Activated CD4-positive, alpha-beta T cell treated with anti-CD3 and anti-CD28 coated beads, Interleukin-2, amount 10 ng/mL, durations not matched to agents 24 days and 14 days (primary cell): ENCODE measurements at places on chromosomes 1 and 21. TPM values are rescaled to one million over a fixed set of nuclear protein-coding genes. Genes with fewer than 3 reads are reported as not detected.

The SELP gene
- total RNA-seq, result 0.14 TPM in 1 of 2 replicates, not detected in the other

The NTNG1 gene
- total RNA-seq, result not detected in 2 replicates

The RGS4 gene
- total RNA-seq, result not detected in 2 replicates

The TBX19 gene
- 2.5 and 3.2 TPM in 2 replicates for total RNA-seq

The SEC16B gene
- total RNA-seq, result not detected in 2 replicates

The AIM2 gene
- total RNA-seq, result 75.9 and 80.1 TPM in 2 replicates

The PMF1 gene
- 107 and 113 TPM in 2 replicates for total RNA-seq

The UQCRHL gene
- 1.5 TPM in 2 replicates for total RNA-seq

The NOS1AP gene
- total RNA-seq, result 0.17 TPM in 1 of 2 replicates, not detected in the other

DNA sequence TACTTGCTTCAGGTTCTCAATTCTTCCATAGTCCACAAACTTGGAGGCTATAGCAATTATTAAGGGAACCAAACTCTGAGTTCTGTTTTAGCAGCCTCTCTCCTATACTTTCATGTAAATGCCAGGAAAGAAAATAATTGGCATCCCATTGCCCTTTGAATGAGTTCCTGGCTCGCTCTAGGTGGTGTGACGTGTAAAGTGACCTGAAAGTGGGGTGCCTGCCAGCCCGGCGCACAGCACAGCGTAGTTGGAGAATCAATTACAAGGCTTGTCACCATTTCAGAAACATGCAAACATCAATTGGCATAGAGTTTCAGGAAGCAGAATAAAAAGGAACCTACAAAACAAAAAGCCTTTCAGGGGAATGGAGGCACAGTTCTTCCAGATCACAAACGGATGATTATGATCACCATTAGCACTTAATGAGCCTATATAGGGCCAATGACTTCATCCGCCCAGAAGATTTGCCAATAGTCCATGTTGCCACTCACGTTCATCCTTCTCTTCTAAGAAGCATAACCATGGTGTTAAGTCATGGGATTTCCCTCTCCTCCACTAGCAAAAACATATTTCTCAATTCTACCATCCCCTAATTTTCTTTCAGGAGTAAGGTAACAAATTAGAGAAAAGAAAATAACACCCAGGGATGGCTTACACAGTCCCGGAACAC is 354.6 kb upstream of the ADGRL2 start:
- no peak overlapping the region for H3K4me3 ChIP-seq
- no peaks in the 10 kb centered on the region for H3K4me1 ChIP-seq
- DNase-seq, result no peak

- no peak overlapping the region for H3K4me3 ChIP-seq
- H3K36me3 ChIP-seq, result no peaks in the 10 kb centered on the region
- H3K27ac ChIP-seq, result no peak overlapping the region
Observed at GRCh38 chr1:231467986-231468385, 45.9 kb upstream of the EGLN1 start.

DNA sequence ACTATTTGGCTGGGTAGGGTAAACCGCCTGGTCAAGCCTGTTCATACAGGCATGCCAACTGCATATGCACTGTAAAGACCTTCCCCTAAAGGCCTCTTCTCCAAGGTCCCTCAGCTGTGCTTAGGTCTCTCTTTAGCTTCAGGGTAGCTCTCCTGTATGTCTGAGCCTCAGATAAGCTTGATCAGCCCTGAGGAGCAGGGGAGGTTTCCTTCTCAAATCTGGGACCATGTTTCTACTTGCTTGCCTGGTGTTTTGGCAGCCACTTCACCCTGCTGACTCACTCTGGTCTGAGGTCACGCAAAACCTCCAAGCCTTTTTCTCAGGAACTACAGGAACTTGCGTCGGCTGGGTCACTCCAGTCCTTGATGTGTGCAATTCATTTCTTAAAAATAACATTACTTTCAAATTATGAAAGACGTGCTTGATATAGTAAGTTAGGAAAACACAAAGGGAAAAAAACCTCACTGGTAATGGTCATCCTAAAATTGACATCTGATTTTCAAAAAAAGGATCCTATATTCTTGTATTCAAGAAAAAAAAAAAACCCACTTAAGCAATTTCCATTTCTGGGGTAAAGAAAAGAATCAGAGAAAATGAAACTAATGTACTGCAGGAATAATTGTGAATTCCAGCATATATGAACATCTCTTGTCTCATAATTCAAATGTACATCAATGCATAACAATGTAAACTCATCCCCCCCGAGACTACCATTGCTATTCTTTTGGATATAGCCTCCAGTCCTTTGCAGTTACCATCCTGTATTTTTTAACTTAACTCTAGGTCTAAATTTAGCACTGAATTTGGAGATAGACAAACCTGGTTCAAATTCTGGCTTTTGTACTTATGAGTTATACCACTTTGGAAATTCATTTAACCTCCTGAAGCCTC is 24.8 kb upstream of the RNF19B start:
- DNase-seq, result peak; percentile 86
- peaks cover 16% of the 10 kb centered on the region for H3K36me3 ChIP-seq
- H3K27ac ChIP-seq, result peak overlapping the region; percentile 86
- peak overlapping the region; percentile 80 for H3K4me3 ChIP-seq

DNA sequence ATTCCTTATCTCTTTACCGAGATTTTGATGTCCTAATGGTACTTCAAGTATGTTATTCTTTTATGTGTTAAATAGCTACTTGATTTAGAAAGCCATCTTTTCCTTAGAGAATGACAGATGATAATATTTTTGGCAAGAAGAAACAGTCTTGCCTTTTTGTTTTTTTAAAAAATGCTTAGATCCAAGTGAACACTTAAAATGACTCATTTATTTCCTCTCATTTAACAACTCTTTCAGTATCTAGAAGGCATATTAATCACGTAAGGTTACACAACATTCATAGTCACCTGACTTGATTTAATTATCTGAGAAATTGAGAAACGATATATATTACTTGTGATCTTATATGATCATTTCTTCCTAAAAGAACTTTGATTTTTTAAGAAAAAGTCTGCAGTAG is 52.4 kb downstream of the SUCO start:
- no peaks in the 10 kb centered on the region for H3K27me3 ChIP-seq
- peaks cover 42% of the 10 kb centered on the region for H3K36me3 ChIP-seq
- H3K4me1 ChIP-seq, result peaks cover 14% of the 10 kb centered on the region
- no peak overlapping the region for H3K27ac ChIP-seq

GRCh38 chr21:32207406-32207716 is 71.5 kb downstream of the MIS18A start:
- DNase-seq, result no peak
- peaks cover 2% of the 10 kb centered on the region for H3K27me3 ChIP-seq
- no peak overlapping the region for H3K4me3 ChIP-seq
- H3K36me3 ChIP-seq, result no peaks in the 10 kb centered on the region

DNA sequence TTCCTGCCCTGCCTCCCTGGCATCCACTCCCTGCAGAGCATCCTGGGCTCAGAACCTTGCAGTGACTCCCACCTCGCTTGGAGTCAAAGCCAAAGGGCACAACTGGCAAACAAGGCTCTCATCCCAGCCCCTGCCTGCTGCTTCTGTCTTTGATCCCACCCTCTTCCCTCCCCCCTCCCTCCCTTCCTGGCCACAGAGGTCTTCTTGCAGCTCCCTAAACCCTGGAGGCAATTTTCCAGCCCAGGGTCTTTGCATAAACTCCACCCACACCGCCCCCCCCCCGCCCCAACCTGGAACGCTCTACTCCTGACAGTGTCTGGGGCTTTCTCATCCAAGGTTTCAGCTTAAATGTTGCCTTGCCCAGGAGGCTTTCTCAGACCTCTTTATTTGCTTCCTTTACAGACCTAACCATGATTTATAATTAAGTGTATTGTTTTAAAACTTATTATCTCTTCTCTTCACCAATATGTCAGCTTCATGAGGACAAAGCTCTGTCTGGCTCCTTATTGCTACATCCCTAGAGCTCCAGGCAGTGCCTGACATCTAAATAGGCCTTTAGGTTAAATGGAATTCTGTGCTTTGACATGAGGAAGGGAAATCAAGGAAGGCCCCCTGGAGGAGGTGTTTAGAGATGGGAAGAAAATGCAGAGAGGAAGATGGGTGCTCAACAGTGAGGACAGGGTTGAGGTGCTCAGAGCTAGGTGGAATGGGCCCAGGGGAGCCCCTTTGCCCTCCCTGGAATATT is 37.7 kb upstream of the PADI1 start:
- H3K36me3 ChIP-seq, result no peaks in the 10 kb centered on the region
- H3K4me1 ChIP-seq, result no peaks in the 10 kb centered on the region
- no peak overlapping the region for H3K4me3 ChIP-seq
- DNase-seq, result no peak
- no peak overlapping the region for H3K27ac ChIP-seq
- H3K27me3 ChIP-seq, result peaks cover 4% of the 10 kb centered on the region

GRCh38 chr21:32299695-32300094 is 1.0 kb downstream of the MRAP start:
- no peaks in the 10 kb centered on the region for H3K27me3 ChIP-seq
- no peak for DNase-seq
- no peak overlapping the region for H3K4me3 ChIP-seq
- H3K4me1 ChIP-seq, result no peaks in the 10 kb centered on the region
- no peak overlapping the region for H3K27ac ChIP-seq

DNA sequence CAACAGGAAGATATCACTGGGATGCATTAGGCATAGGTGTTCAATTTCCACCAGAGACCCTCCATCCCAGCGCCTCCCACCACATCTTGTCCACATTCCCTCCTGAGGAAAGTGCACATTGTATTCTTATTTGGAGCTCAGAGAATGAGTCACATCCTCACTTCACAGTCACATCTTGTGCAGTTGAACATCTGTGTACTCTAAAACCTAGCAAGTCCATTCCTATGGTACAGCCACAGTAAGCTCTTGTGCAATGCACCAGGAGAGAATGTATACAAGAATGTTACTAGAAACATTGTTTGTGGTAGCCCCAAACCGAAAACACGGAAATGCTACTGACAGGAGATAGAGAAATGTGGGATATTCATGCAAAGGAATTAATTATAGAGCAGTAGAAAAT is 1.6 kb upstream of the KDF1 start:
- H3K27ac ChIP-seq, result no peak overlapping the region
- H3K36me3 ChIP-seq, result no peaks in the 10 kb centered on the region
- H3K4me3 ChIP-seq, result no peak overlapping the region
- peaks cover 6% of the 10 kb centered on the region for H3K4me1 ChIP-seq

GRCh38 chr1:226547754-226548191 is 791 bp upstream of the STUM start:
- peak; percentile 82 for DNase-seq
- H3K27ac ChIP-seq, result no peak overlapping the region
- no peaks in the 10 kb centered on the region for H3K36me3 ChIP-seq

GRCh38 chr21:24220446-24220845 is 1386.8 kb downstream of the MRPL39 start:
- H3K4me3 ChIP-seq, result no peak overlapping the region
- no peaks in the 10 kb centered on the region for H3K4me1 ChIP-seq
- H3K36me3 ChIP-seq, result no peaks in the 10 kb centered on the region
- no peaks in the 10 kb centered on the region for H3K27me3 ChIP-seq
- no peak overlapping the region for H3K27ac ChIP-seq

- no peak overlapping the region for H3K4me3 ChIP-seq
- no peaks in the 10 kb centered on the region for H3K36me3 ChIP-seq
- H3K4me1 ChIP-seq, result no peaks in the 10 kb centered on the region
Observed at GRCh38 chr1:86472767-86473166, 4.0 kb downstream of the CLCA1 start.

- no peak for DNase-seq
- H3K27me3 ChIP-seq, result no peaks in the 10 kb centered on the region
- no peaks in the 10 kb centered on the region for H3K36me3 ChIP-seq
- H3K27ac ChIP-seq, result no peak overlapping the region
- no peak overlapping the region for H3K4me3 ChIP-seq
- H3K4me1 ChIP-seq, result no peaks in the 10 kb centered on the region
Observed at GRCh38 chr1:245788269-245788668, 633.5 kb downstream of the KIF26B start.

GRCh38 chr1:23337869-23338268 is 6.2 kb downstream of the HNRNPR start:
- H3K4me1 ChIP-seq, result peaks cover 42% of the 10 kb centered on the region
- H3K4me3 ChIP-seq, result no peak overlapping the region
- no peaks in the 10 kb centered on the region for H3K27me3 ChIP-seq
- no peak for DNase-seq

GRCh38 chr1:3651930-3652547 is at the start of gene TP73:
Gene TP73 (plus strand): TSS chr1:3652516. CDS start chr1:3682366, 29,850 bp downstream.
- DNase-seq, result peak; percentile 71
- peaks cover 44% of the 10 kb centered on the region for H3K27me3 ChIP-seq
- H3K27ac ChIP-seq, result no peak within 1 kb of the TSS
- peaks cover 4% of the 10 kb centered on the region for H3K36me3 ChIP-seq
- peak within 1 kb of the TSS; percentile 53 for H3K4me3 ChIP-seq

DNA sequence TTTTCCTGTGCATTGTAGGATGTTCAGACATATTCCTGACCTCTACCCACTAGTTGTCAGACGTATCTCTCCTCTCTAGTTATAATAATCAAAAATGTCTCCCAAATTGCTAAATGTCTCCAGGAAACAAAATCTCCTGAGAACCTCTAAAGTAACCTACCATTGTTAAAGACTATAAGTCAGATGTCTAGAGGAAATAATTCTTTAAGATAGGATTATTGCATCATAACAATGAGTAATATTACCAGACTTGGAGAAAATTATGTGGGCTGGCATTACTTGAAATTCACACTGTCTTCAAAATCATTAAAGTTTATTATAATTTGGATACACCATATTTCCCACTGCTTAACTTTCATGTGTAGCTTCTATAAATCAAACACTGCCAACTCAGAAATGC is 643.0 kb upstream of the ADGRL2 start:
- H3K36me3 ChIP-seq, result no peaks in the 10 kb centered on the region
- no peak for DNase-seq
- no peaks in the 10 kb centered on the region for H3K4me1 ChIP-seq
- no peaks in the 10 kb centered on the region for H3K27me3 ChIP-seq
- no peak overlapping the region for H3K27ac ChIP-seq

DNA sequence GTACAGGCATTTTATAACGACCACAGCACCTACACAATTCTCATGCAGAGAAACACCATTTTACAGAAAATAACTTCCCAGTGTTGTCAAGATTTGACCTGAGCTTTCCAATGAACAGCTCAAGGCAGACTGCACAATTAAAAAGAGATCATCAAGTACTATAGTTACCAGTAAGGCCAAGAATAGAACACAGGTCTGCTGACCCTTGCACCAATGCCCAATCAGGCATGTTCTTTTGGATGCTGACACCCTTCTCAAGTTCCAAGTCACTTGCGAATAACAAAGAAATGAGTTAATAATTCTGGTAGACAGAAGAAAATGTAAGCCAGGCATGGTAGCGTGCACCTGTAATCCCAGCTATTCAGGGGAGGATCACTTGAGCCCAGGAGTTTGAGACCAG is 101.9 kb downstream of the SLC45A1 start:
- no peak overlapping the region for H3K4me3 ChIP-seq
- H3K27me3 ChIP-seq, result no peaks in the 10 kb centered on the region
- peaks cover 28% of the 10 kb centered on the region for H3K4me1 ChIP-seq
- H3K27ac ChIP-seq, result no peak overlapping the region
- H3K36me3 ChIP-seq, result peaks cover 34% of the 10 kb centered on the region

DNA sequence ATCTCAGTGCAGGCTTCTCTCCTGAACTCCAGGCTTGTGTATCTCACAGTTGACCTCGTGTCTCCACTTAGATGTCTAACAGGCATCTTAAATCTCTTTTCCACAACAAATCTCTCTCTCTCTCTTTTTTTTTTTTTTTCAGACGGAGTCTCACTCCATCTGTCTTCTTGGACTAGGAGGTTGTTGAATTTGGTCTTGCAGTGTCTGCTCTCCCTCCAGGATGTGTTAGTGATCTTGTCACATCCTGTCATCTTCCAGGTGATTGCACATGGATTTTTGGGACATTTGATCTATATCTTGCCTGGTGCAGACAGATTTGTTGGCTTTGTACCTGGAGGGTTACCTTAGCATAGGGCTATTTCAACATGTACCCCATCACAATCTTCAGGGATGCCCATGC is 26.5 kb upstream of the KCNA10 start:
- no peak overlapping the region for H3K27ac ChIP-seq
- no peaks in the 10 kb centered on the region for H3K36me3 ChIP-seq
- peaks cover 16% of the 10 kb centered on the region for H3K27me3 ChIP-seq
- H3K4me1 ChIP-seq, result no peaks in the 10 kb centered on the region
